ENCODE measurements at places on chromosomes 11 and 22. TPM values are rescaled to one million over a fixed set of nuclear protein-coding genes. Genes with fewer than 3 reads are reported as not detected.

Gene RIMBP3B
- 0.10 TPM for total RNA-seq

Gene FOLH1
- 2.6 TPM for total RNA-seq

DNA sequence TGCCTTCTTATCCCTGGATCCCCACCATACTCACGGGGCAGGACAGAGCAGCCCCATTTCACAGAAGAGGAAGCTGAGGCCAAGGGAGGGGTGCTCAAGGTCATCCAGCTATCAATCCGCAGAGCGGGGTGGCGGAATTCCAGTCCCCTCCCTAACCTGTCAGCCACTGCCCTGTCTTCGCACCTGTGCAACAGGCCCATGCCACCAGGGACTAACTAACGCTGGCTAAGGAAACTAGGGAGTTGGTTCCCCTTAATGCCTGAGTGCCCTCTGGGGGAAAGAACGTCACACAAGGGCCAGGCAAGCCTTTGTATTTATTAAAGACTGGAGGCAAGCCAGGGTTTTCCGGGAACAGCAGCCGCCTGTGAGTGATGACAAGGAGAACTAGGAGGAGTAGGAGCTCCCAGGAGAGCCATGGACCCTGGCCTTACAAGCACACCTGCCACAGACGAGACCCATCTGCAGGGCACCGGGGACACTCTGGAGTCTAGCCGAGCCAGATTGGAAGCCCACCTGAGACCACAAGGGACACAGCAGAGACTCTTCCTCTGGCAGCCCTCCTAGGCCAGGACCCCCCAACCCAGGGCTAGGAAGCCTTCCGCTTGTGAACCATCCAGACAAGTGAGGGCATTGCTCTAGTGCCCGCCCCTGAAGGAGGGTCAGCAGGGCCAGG, 64.4 kb downstream of the MYH9 start:
- H3K4me1 ChIP-seq, result peaks cover 79% of the 10 kb centered on the region
- peak overlapping the region; percentile 80 for H3K27ac ChIP-seq
- H3K36me3 ChIP-seq, result peaks cover 99% of the 10 kb centered on the region

Gene CTSC
- 281 TPM for total RNA-seq

DNA sequence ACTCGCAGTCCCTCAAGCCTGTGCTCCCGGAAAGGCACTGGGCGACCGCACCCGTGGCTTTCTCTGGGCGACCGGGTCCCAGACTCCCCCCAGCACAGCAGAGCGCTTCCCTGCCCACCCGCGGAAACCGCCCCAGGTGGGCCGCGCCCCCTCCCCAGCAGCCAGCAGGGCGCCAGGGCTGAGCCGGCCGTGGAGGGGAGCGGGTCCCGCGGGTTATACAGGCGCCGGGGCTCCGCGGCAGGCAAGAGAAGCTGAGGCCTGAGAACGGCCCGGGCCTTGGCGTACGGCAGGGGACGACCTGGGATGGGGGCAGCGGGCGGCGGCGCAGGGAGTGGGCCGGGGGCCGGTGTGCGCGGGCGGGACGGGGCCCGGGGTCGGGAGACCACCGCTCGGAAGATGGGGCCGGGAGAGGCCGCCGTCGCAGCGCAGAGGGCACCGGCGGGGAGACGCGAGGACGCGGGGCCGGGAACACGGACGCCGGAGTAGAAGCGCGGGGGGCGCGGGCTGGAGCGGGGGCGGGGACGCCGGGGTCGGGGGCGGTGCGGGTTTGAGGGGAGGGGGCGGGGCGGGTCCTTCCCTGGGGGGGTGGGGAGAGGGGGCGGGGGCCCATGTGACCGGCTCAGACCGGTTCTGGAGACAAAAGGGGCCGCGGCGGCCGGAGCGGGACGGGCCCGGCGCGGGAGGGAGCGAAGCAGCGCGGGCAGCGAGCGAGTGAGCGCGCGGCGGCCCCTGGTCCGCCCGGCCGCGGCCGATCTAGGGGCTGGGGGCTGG, at the start of gene MDK:
MDK (plus strand) TSS at position 622 of the 771 bp plus-strand sequence. CDS start 389 bp downstream, outside the sequence.
- peak within 1 kb of the TSS; percentile 68 for H3K27ac ChIP-seq
- peaks cover 43% of the 10 kb centered on the region for H3K27me3 ChIP-seq
- no peaks in the 10 kb centered on the region for H3K36me3 ChIP-seq
- H3K4me1 ChIP-seq, result peaks cover 41% of the 10 kb centered on the region

DNA sequence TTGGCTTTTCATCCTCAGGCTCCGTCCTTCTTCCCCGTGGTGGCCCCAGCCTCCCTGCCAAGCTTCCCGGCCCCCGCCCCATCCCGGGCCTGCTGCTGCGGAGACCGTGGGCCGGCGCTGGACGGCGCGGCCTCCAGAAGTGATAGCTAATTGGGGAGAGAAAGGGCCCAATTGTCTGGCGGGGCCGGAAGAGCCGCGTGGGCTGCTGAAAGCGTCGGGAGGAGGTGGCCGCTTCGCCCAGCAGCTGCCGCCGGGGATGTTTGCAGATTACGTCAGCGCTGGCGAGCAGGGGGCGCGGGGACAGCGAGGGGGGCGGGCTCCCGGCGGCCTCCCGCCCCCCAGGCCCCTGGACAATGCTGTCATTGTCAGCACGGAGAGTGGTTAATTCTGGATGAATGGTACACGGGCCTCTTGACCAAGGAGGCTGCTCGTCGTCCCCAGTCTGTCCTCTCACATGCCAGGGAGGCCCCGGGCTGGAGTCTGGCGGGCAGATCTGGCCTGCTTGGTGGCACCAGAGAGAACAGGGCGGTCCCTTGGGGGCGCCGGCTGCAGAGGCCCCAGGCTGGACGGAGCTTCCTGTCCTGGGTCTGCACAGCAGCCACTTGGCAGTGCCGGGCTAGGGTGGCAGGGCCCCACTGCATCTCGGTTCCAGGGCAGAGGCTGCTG, 1.6 kb downstream of the SMIM38 start:
- DNase-seq, result no peak

DNA sequence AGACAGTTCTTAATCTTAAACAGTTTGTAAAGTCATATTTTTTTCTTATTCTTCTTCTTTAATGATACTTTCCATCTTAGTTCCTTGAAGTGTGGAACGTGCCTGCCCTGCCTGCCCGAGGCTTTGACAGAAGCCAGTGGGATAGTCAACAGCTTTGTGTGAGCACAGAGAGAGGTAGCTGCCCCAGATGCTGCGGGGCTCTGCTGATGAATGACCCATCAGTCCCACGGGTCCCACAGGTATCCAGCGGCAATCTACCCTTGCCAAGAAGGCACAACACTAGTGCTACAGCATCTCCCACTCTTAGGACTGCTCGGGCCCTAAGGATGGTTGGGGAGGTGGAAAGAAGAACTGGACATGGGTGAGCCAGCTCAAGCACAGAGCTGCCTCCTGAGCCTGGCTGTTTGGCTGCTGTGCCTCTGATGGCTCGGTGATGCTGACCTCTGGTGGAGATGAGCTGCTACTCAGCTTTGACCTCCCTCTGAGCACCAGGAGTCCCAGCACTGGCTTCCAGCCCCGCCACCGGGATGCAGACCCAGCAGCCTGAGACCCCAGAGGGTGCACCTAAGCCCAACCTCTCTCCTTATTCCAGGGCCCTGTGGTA, 11.8 kb upstream of the APLNR start:
- DNase-seq, result no peak
- no peaks in the 10 kb centered on the region for H3K27me3 ChIP-seq
- H3K4me3 ChIP-seq, result no peak overlapping the region
- H3K4me1 ChIP-seq, result peaks cover 6% of the 10 kb centered on the region
- no peak overlapping the region for H3K27ac ChIP-seq

Gene ANKK1
- total RNA-seq, result 0.09 TPM

Measured in left lung (tissue), 14 donors.